ENCODE measurements at places on chromosomes 3 and 15.

DNA sequence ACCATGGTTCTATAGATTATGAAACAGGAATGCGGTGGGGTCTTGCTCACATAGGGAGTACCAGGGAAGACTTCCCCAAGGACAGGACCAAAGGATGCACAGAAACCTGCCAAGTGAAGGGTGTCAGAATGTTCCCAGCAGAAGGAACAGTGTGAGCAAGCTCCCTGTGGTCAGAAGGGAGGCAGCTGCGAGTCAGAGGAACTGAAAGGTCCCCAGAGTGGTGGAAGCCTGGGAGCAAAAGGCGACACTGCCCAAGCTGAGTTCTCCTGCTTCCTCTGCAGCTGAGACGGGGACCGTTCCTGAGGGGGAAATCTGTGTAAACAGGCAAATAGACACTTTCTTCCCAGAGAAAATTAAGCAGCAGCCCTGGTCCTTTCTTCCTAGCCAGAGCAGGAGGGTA, 14.2 kb upstream of the SLC6A6 start:
- no peak for DNase-seq

DNA sequence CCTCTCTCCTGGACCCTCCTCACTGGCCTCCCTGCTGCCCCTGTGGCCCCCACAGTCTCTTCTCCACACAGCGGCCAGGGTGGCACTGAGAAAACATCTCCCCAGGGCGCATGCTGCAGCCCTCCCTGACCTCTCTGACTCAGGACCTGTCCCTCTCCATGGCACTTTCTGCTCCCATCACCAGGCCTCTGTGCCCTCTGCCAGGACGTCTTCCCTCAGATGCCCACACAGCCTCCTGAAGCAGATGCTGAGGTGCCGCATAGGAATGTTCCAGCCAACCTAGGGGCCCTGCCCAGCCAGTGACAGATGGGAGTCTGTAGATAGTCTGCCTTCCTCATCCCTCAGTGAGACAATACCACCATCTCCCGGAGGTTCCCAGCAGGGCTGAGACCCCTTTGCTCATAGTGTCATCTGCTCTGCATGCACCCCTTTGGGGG, 8.7 kb downstream of the MYL3 start:
- DNase-seq, result no peak

GRCh38 chr3:4270720-4271119, 32.4 kb upstream of the SETMAR start:
- no peak for DNase-seq

DNA sequence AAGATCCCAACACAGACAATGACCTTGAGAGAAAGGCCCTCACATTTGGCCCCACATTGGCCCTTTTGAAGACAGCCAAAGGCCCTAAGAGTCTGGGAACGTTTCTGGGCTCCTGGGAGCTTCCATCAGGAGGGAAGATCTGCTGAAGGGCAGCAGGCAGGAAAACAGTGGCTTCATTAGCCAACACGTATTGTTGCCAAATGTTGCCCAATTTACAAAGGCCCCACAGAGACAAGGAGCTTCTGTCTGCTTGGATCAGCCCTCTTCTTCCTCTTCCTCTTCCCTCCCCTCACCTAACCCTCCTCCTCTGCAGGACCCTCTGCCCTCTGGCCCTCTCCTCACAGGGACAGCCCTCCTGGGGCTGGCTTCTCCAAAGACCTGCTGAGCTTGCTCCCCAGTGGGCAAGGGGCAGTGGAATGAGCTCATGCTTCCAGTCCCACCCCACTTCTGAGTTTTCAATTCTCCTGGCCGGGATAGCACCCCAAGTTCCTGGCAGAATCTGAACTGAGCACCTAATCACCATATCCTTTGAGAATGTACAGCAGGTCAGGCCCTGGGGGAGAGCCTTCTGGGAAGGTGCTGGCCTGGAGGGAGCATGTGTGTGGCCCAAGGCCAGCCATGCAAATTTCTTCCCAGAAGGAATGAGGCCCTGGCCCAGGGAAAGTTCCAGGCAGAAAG, 5.1 kb upstream of the LTF start:
- DNase-seq, result no peak

DNA sequence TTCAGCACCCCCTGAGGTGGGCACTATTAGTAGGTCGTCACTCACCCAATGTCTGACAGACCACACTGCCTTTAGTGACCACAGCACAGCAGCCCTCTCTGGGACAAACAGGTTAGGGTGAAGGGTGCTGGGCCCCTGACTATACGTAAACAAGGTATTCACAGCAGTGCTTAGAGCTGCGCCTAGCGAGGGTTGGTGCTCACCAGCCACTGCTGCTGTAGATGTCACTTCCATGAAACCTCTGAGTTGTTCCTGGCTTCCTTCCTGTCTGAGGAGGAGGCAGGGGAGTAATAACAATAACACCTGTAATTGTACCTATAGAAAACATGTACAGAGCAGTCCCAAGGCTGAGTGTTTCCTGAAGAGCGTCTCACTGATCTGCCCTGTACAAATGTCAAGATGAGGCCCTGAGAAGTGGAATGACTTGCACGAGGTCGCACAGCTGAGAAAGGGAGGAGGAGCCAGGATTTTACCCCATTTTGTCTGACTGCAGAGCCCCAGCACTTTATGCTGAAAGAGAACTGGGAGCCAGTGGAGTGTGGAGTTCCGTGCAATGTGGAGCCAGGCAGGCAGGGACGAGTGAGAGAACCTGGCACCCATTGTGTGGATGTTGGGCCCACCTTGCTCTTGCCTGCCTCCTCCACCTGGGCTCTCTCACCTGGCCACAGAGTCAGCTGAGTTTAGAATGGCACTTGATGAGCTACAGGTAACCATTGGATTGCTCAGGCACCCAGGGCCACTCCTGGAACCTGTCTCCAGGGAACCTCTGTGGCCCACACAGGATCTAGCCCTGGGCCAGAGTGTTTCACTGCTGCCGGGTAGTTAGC, 93.8 kb downstream of the DNAJB8 start:
- no peak for DNase-seq

GRCh38 chr15:70217226-70218160, 119.8 kb upstream of the TLE3 start:
- no peak for DNase-seq

DNA sequence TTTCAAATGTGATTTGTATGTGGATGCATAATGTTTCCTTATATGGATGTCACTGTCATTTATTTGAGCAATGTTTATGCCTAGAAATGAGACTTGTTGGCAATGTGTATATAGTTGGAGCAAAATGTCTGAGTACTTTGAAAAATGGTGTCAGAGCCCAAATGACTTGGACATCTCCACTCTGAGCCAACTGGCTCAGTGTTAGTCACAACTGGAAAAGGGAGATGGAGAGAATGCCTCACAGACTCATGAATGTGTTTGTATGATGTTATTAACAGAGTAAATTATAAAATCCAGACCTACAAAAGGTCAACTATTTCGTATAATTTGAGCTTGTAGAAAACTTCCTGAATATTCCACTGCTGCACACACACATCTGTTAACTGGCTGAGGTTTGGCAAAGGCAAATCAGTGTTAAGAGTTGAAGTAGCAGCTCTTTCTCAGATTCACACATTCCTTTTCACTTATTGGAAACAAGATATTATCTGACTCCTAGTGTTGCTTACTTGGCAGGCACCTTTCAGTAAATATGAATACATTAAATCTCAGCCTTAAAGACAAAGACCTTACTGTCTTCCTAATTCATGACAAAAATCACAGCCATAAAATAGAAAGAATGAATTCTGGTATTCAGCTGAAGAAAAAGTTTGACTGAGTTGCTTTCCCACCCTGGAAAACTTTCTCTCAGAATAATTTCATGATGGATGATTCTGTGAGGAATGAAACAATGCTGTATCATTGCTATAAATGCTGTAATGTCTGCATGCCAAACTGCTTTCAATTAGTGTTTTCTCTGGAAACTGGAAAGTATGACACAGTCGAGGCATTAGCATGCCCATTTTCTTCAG, 27.0 kb downstream of the ADIPOQ start:
- no peak for DNase-seq

GRCh38 chr15:40746916-40747418, 8.1 kb downstream of the RMDN3 start:
- no peak for DNase-seq

GRCh38 chr3:112734171-112734570, 93.2 kb upstream of the CCDC80 start:
- no peak for DNase-seq

GRCh38 chr15:63827113-63827512, 6.6 kb downstream of the HERC1 start:
- no peak for DNase-seq

GRCh38 chr3:10334459-10334858, 13.5 kb upstream of the SEC13 start:
- DNase-seq, result no peak

GRCh38 chr3:70811880-70812279, 499.4 kb upstream of the MDFIC2 start:
- no peak for DNase-seq

DNA sequence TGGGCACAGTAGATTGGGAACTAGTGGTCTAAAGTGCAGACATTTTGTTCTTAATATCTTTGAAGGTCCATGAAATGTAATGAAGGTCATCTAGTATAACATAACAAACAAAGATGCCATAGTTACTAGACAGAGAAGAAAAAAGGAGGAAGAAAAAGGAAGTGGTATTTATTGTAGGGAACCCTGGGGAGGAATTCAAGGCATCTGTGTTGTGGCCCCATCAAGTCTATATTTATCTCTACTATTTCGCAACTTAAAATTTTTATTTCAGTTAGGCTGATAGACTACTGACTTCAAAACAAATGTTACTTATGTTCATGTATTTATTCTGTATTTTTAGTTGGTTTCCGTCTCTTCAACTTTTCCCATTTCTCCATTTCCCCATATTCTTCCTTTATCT, 48.9 kb upstream of the ZDHHC23 start:
- no peak for DNase-seq

- no peak for DNase-seq
Observed at GRCh38 chr15:68993276-68993675, 21.2 kb upstream of the NOX5 start.

- DNase-seq, result no peak
Observed at GRCh38 chr3:4749567-4750002, 229.7 kb upstream of the BHLHE40 start.

- DNase-seq, result no peak
Observed at GRCh38 chr15:81331600-81331999, 7.7 kb upstream of the STARD5 start.

DNA sequence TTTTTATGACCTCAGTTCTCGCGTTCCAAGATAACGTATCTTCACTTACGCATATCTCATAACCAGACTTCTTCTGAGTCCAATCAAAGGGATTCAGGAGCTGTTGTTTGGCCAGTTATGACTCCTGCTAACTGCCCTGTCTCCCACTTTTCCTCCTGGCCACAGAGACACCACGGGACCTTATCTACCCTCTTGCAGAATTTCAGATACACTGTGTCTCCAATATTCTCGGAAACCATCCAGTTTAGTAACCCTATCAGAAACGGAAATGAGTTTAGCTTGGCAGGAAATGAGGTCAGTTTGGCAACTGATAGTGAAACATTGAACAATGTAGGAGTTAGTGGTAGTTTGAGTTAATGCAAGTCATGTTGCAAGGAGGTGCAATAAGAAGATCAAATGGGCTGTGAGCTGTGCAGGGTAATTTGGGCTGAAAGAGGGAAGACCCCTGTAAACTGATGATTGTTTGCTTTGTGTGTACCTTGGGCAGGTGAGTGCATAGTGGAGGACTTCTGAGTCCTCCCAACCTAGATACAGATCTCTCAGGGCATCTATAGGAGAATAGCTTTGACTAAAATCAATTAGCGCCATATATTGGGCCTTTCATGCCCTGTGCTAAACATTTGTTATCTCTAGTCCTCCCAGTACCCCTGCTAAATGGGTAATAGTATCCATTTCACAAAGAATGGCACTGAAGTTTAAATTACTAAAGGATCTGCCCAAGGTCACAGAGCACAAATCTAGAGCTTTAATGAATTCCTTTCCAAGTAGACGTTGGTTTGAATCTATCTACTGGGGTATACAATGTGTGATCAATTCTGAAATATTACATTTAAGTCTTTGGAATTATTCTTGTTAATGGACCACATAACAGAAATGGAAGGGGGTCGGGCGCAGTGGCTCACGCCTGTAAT, 41.3 kb upstream of the PIK3CB start:
- DNase-seq, result no peak

DNA sequence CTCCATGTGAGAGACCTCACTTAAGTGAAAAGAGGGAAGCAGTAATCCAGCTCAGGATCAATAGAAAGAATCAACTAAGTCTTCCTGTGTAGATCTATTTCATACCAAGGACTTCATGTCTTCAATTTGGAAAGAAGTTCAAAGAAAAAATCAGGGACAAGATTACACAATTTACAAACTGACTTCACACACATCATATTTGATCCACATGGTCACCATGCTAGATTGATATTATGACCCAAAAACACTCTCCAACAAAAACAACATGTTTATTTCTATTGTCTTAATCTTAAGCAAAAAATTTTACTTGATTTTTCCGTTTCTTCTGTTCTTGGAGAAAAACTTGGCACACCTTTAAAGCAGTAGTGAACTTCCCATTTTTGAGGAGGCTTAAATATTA, 76.3 kb downstream of the THBS1 start:
- DNase-seq, result no peak

GRCh38 chr3:102078854-102079808, 229.8 kb downstream of the NFKBIZ start:
- DNase-seq, result no peak

- DNase-seq, result no peak
Observed at GRCh38 chr3:196115678-196116083, 33.8 kb upstream of the TFRC start.

GRCh38 chr3:157931517-157931916, 174.7 kb downstream of the SHOX2 start:
- no peak for DNase-seq

DNA sequence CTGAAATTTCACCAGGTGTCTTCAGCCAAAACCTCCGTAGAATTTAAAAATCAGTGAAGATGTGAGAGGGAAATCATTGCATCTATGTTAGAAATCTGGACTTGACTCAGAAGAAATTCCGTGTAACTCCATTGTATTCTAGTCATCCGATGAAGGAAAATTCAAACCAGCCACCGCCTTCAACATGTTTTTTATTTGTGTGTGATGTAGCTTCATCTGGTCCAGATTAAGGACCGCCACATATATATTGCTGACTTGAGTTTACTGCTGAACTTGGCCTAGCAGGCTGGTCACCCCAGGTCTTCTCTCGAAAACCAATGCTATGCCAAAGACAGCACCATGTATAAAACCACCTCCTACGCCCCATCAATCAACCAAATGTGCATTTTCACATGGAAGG, 120.9 kb downstream of the FOXP1 start:
- DNase-seq, result no peak

- no peak for DNase-seq
Observed at GRCh38 chr15:41804916-41805666, 22.8 kb upstream of the JMJD7 start.

GRCh38 chr3:185939721-185940120, 1.9 kb upstream of the TRA2B start:
- no peak for DNase-seq

DNA sequence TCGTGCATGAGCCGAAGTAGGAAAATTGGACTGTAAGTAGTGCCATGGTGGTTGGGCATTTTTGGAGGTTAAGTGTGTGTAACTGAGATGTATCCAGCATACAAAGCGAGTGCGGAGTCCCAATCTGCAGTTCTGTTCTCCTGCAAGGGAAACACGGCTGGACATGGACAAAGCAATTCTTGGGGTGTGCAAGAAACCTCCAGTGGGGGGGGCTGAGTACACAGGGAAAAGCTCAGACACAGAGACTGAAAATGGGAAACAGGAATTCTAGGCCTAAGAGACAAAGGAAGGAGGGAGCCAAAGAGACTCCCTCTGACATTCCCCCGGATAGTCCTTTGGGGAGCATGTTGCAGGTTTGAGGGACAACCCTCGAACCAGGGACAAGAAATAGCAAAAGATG, 83.2 kb upstream of the PLSCR4 start:
- DNase-seq, result no peak

Measured in SHP77 treated with DMSO at 0.1 percent for 48 hours (cell line).